Neural crest cell (in vitro differentiated cells): ENCODE measurements at places on chromosomes 6 and 20.

- no peak for DNase-seq
- no peak overlapping the region for H3K4me3 ChIP-seq
- no peaks in the 10 kb centered on the region for H3K27me3 ChIP-seq
- no peaks in the 10 kb centered on the region for H3K36me3 ChIP-seq
Observed at GRCh38 chr6:14187406-14187805, 69.8 kb downstream of the CD83 start.

DNA sequence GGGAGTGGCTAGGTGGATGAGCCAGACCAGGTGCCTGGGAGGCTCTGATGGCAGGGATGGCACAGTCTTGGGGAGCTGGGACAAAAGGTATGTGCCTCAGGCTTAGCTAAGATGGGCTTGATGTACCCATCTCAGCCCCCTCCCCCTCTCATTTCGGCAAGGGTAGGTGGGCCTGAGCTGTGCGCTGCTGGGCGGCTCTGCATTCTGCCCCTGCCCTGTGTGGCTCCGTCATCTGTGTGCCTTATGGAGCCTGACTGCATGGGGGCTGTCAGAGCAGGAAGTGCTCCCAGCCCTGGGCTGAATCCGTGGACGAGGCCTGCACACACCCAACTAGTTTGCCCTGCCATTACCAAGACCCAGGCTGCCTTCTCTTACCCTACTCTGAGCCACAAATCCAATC lies 54.7 kb downstream of the PYGB start:
- H3K27me3 ChIP-seq = no peaks in the 10 kb centered on the region
- H3K4me3 ChIP-seq = no peak overlapping the region
- H3K4me1 ChIP-seq = no peaks in the 10 kb centered on the region
- DNase-seq = no peak
- H3K36me3 ChIP-seq = peaks cover 2% of the 10 kb centered on the region

- peak overlapping the region; percentile 62 for H3K27ac ChIP-seq
- H3K4me1 ChIP-seq = peaks cover 16% of the 10 kb centered on the region
- DNase-seq = no peak
Observed at GRCh38 chr6:29943053-29943966, 978 bp downstream of the HLA-A start.

DNA sequence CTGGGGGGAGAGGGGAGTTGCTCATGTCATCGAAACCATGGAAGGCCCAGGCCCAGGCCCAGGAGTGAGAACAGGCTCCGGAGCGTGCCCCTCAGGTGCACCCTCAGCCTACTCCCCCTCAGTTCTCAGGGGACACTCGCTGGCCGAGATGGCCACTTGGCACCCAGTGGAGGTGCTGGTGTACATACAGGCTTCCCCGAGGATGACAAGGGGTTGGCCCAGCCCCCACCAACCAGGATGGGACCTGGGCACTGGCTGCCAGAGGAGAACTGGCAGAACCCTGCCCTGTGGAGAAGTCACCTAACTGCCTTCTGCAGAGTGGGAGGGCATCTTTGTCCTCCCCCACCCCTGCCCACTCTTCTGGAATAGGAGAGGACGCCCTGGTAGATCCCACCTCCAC lies 9.5 kb downstream of the NKX2-2 start:
- H3K27me3 ChIP-seq = peaks cover 92% of the 10 kb centered on the region
- peaks cover 16% of the 10 kb centered on the region for H3K4me1 ChIP-seq
- no peak overlapping the region for H3K4me3 ChIP-seq
- H3K36me3 ChIP-seq = no peaks in the 10 kb centered on the region

- DNase-seq = no peak
- peaks cover 33% of the 10 kb centered on the region for H3K4me1 ChIP-seq
- H3K36me3 ChIP-seq = no peaks in the 10 kb centered on the region
- peaks cover 58% of the 10 kb centered on the region for H3K27me3 ChIP-seq
- H3K4me3 ChIP-seq = peak within 1 kb of the TSS; percentile 96
Observed at GRCh38 chr6:33620856-33621710, at the start of gene ITPR3. Gene ITPR3, plus strand, starts transcription at chr6:33621322. Its CDS starts 281 bp downstream, at chr6:33621603.

- H3K27me3 ChIP-seq = peaks cover 30% of the 10 kb centered on the region
- no peak overlapping the region for H3K4me3 ChIP-seq
- H3K4me1 ChIP-seq = peaks cover 1% of the 10 kb centered on the region
- H3K36me3 ChIP-seq = no peaks in the 10 kb centered on the region
Observed at GRCh38 chr20:46820682-46821081, 74.0 kb upstream of the EYA2 start.

DNA sequence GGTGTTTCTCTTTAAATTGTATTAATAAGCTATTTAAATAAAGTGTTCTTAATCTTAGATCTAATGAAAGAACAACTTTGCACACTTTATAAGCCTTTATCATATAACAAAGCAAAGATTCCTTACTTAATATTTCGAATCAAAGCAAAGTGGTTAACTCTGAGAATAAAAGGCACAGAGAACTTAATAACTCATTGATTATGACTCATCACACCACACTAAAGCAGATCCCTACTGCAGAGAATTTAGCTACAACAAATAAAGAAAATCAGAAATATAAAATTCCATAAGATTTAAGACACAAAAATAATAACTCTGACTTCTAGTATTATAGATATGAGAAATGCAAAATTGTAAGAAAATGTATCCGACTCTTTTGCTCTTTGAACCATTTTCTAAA lies 135.6 kb upstream of the RUNX2 start:
- no peak overlapping the region for H3K27ac ChIP-seq
- no peak for DNase-seq
- no peak overlapping the region for H3K4me3 ChIP-seq

DNA sequence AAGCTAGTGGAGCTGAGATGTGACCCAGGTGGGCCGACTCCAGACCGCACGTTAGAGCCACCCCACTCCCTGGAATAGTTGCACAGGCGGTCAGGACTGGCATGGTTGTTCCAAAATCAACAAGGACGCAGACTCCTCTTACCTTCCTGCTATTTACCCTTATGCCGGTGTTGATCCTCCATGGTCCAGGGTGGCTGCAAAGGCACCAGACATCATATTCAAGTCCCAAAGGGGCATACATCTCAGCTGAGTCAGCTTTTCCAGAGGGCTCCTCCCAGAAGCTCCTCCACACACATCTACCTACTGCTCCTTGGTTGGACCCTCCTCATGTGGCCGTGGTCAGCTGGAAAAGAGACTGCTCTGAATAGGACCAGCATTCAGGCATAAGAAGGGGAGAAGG lies 112.2 kb downstream of the SYCP2 start:
- H3K36me3 ChIP-seq = no peaks in the 10 kb centered on the region
- no peak for DNase-seq
- no peak overlapping the region for H3K27ac ChIP-seq
- no peak overlapping the region for H3K4me3 ChIP-seq
- peaks cover 13% of the 10 kb centered on the region for H3K4me1 ChIP-seq

DNA sequence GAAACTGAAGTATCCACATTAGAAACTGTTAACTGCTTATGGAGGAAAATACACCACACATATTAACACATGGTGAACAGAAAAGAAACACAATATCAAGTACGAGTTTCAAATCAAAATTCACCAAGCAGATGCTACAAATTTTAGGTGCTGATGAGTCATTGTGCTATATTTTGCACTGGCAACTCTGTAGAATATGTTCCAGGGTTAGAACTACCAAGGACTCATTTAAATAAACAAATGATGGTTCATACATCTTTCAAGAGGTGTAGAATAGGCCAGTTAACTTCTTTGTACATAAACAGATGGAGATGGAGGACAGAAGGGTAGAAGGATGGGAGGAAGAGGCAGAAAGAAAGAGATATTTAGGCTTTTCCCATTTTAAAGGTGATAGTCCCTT lies 184.9 kb downstream of the ARHGAP18 start:
- no peaks in the 10 kb centered on the region for H3K36me3 ChIP-seq
- H3K27ac ChIP-seq = no peak overlapping the region
- H3K4me3 ChIP-seq = no peak overlapping the region
- H3K27me3 ChIP-seq = no peaks in the 10 kb centered on the region

DNA sequence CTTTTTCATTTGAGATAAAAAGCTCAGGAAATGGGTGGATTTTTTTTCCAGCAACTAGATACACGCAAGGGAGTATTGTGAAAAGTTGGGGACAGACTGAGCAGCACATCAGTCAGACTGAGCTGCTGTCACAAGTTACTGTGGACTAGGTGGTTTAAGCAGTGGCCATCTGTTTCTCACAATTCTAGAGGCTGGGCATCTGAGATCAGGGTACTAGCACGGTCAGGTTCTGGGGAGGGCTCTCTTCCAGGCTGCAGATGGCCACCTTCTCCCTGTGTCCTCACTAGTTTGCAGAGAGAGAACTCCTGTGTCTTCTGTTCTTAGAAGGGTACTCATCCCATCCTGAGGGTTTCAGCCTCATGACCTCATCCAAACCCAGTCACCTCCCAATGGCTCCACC lies 178.3 kb downstream of the SYNDIG1 start:
- no peak for DNase-seq
- no peak overlapping the region for H3K27ac ChIP-seq
- H3K4me1 ChIP-seq = no peaks in the 10 kb centered on the region
- H3K36me3 ChIP-seq = no peaks in the 10 kb centered on the region

GRCh38 chr6:11766043-11766442 lies 12.6 kb downstream of the ADTRP start:
- no peak overlapping the region for H3K4me3 ChIP-seq
- H3K4me1 ChIP-seq = peaks cover 16% of the 10 kb centered on the region
- no peak for DNase-seq

GRCh38 chr6:139600919-139601475 lies 226.5 kb upstream of the CITED2 start:
- peaks cover 5% of the 10 kb centered on the region for H3K36me3 ChIP-seq
- H3K27me3 ChIP-seq = no peaks in the 10 kb centered on the region
- H3K4me1 ChIP-seq = peaks cover 29% of the 10 kb centered on the region

- no peak for DNase-seq
- peak overlapping the region; percentile 57 for H3K27ac ChIP-seq
- no peak overlapping the region for H3K4me3 ChIP-seq
- no peaks in the 10 kb centered on the region for H3K27me3 ChIP-seq
- H3K36me3 ChIP-seq = no peaks in the 10 kb centered on the region
- peaks cover 35% of the 10 kb centered on the region for H3K4me1 ChIP-seq
Observed at GRCh38 chr20:25355011-25355595, 35.5 kb downstream of the ABHD12 start.

- H3K27me3 ChIP-seq = no peaks in the 10 kb centered on the region
- peak overlapping the region; percentile 97 for H3K27ac ChIP-seq
- no peak for DNase-seq
- H3K4me3 ChIP-seq = peak overlapping the region; percentile 97
- peaks cover 27% of the 10 kb centered on the region for H3K4me1 ChIP-seq
Observed at GRCh38 chr6:99521633-99522151, 6.5 kb upstream of the USP45 start.
